Cortex of kidney (tissue), 1 donor: ENCODE measurements at places on chromosomes 1 and 21.

- DNase-seq: no peak
Observed at GRCh38 chr1:209829716-209830115, 1.9 kb downstream of the UTP25 start.

DNA sequence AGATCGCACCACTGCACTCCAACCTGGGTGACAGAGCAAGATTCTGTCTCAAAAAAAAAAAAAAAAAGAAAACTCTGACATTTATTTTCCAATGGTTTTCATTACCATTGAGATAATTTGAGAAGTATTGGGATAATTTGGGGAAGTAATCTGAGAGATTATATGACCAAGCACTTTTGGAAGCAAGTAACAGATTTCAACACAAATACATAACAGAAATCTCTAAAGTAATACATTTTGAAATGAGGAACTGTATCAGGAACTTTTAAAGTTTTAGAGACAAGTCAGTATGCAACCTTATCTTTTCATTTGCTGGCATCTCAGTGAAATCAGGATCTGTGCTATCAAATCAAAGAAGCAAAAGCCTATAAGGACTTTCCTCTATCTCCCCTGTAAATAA, 25.4 kb upstream of the SLC16A1 start:
- no peak for DNase-seq

- no peak for DNase-seq
Observed at GRCh38 chr1:14263225-14263624, 335.3 kb upstream of the KAZN start.

DNA sequence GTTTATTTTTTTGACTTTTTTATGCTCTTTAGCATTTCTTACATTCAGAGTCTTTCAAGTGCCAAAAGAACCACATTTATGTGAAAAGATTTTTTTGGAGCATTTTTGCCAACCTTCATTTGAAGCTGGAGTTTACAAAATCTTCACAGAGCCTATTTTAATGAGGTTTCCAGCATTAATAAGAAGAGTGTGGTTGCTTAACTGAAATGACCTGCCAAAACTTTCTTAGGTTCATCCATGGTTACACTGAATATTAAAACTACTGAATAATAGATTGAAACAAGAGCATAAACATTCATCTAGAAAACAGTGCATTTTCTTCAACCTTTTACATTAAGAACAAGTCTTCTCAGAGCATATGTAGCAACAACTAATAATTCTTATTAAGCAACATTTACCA, 672.3 kb upstream of the CXADR start:
- no peak for DNase-seq

DNA sequence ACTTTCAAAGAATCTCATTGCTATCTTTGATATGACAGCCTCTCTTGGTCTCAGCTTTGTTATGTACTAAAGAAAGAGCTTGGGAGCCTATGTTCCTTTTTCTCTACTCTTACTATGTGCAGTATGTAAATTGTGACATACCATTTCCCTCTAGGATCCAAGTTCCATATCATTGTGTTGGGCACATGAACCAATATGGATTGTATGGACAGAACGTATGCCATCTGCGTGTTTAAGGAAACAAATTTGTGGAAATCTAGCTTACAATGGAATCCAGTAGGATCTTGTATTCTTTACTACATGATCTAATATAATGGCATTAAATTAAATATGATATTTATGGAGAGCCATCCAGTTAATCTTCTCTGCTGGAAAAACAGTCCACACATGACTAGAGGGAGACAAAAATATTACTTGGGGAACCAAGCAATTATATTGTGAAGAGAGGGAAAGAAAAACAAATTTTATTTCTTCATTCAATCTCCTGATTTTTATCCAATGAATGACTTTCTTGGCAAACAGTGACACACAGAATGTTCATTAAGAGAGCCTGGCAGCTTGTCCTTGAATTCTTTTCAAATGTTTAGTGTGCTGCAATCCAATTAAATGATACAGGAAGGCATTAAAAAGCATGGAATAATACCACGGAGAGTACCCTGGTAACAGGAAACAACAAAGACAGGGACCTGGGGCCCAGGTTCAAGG, 106.5 kb upstream of the DAB1 start:
- no peak for DNase-seq

DNA sequence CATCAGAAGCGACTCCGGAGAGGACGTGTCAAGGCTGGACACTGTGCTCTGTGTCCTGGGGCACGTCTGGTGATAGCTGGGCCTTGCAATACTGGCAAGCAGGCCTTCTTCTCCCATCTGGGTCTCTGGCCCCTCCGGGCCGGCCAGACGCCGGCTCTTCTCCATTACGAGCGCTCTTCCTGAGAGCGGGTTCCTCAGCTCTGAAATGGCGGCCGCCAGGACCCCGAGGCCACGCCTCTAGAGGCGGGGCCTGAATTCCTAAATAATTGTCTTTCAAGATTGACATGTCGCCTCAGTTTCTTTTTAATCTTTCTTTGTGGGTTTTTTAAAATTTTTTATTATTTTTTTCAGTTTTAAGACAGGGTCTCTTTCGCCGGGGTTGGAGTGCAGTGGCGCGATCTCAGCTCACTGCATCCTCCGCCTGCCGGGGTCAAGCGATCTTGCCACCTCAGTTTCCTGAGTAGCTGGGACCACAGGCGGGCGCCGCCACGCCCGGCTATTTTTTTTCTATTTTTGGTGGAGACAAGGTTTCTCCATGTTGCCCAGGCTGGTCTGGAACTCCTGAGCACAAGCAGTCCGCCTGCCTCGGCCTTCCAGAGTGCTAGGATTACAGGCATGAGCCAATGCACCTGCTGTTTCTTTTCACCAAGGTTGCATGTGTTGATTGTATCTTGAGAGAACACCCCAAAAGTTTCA, 9.2 kb downstream of the RNF2 start:
- no peak for DNase-seq

- no peak for DNase-seq
Observed at GRCh38 chr1:94304553-94304952, 67.2 kb upstream of the ARHGAP29 start.

GRCh38 chr1:60035921-60036320, 37.6 kb downstream of the C1orf87 start:
- DNase-seq: no peak

GRCh38 chr21:41800425-41801320, 33.8 kb upstream of the RIPK4 start:
- DNase-seq: no peak

DNA sequence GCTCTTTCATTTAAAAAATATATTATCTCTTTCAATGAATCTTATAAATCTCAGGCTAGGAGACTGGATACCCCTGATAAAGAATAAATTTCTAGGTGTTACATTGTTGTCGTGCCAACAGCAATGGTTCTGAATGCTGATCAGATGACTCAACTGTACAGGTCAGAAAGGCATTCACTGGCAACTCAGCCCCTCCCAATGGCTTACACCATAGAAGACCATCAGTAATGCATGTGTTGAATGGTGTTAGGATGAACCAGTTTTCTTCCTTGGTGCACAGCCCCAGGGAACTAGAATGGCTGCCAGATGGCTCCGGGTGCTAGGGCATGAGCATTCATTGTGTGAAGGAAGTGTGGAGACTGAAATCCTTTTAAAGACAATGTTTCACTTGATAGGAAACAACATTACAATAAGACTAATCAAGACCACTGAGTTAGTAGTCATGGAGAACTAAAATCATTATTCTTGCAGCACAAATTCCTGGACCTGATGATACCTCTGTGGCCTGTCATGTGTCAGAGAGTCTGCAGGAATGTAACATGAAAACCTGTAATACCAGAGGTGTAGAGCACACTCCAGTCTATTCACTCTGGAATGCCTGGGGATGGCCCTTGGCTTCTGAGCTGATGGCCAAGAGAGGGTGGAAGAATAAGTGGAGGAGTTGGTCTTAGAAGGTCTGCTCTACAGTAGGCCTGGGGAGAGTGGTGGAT, 187.7 kb upstream of the LMO4 start:
- no peak for DNase-seq

- DNase-seq: no peak
Observed at GRCh38 chr1:116257341-116257767, 115.7 kb upstream of the ATP1A1 start.

GRCh38 chr1:244180256-244180655, 129.2 kb downstream of the ZBTB18 start:
- no peak for DNase-seq

- no peak for DNase-seq
Observed at GRCh38 chr1:9235560-9235959, 986 bp downstream of the H6PD start.

DNA sequence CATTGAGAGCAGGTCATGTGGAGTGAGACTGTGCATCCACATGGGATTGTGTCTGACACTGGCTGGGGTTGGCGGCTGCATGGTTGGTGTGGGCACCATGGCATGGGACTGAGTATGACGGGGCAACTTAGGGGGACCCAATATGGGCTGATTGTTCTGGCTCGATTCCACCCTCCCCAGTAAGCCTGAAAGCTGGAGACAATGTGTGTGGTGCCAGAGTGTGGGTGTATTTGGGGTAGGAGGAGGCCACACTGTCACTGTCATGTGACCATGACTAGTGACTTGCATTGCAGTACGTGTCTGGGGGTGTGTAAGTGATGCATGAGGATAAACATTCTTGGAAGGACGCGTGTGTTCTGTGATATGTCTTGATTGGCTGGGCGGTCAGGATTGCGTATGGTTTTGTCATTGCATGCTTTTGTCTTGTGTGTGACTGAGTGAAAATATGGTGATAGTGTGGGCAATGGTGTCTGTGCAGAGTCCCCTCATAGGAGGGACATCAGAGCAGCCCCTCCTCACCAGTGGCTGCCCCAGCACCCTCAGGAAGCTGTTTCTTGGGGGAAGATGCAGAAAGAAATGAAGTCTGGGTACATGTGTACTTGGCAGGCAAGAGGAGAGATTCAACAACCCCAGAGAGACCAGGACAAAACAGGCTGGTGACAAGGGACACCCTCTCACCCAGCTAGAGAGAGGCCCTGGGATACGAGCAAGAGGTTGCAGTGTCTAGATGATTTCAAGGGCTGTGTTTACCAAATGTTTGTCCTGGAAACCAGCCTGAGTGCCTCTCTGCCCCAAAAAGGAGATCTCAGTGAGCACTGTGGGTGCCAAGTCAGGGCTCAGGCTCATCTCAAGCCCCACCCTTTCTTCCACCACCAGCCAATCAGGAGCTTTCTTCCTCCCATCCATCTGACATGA, 36.3 kb downstream of the SDC3 start:
- no peak for DNase-seq

DNA sequence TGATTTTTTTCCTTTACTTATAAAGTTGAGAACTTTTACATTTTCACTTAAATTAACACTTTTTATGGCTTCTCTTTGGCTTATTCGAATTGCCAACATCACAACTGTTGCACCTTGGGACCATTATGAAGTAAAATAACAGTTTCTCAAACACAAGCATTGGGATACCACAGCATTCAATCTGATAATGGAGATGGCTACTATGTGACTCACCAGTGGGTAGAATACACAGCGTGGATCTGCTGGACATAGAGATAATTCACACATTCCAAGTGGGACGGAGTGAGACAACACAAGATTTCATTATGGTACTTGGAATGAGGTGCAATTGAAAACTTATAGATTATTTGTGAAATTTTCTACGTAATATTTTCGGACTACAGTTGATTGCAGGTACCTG, 68.0 kb downstream of the ADAMTS1 start:
- DNase-seq: no peak

DNA sequence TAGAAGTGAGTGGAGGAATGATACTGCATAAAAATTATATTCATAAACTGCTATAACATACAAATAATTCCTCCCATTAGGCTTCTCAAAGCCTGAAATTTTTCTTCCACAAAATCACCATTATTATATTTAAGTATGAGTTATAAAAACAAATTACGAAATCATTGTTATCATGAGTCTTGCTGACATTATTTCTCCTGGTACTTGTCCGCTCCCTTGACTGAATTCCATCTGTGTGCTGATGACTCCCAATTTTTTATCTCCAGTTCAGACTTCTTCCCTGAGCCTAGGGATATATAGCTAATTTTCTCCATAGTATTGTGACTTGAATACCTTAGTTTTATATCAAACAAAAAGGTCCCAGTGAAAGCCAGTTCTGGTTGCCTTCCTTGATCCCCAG, 268.2 kb downstream of the HMCN1 start:
- DNase-seq: no peak

GRCh38 chr1:183251959-183252450, 65.9 kb downstream of the LAMC2 start:
- no peak for DNase-seq

DNA sequence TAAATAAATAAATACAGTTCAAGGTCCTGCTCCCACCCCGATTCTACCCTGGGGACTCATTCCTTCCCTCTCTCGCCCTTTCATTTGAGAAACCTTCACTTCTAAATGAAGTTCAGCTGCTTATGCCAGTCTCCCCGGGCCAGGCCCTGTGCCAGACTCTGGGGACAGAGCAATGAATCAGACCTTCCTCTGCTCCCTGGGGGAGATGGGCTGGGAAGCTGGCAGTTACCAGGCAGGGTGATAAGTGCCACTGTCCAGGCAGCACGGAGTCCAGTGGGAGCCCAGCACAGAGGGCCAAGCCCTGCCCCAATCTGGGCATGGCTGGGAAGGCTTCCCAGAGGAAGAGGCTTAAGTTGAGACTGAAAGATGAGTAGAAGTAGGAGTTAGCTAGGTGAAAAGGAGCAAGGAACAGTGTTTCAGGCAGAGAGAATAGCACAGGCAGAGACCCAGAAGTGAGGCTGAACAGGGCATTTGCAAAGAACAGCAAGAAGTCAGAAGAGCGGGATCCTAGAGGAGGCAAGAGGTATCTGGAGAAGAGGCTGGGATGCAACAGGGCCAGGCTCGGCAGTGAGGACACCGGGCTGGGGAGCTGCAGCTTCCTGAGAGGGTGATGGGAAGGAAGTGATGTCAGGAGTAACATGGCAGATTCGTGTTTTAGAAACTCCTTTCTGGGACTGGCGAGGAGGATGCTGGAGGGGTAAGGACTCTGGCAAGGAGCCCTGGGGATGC, 13.5 kb downstream of the KCNQ4 start:
- no peak for DNase-seq
